T-cell (primary cell): ENCODE measurements at places on chromosomes 5 and 9. TPM values are rescaled to one million over a fixed set of nuclear protein-coding genes. Genes with fewer than 3 reads are reported as not detected.
A peak's percentile ranks its signal among the peaks of the same experiment; 100 is the strongest.

The LCN10 gene
- total RNA-seq: 2.5 TPM

The RELL2 gene
- 26.2 TPM for total RNA-seq

The FAM221B gene
- total RNA-seq: not detected

The GFI1B gene
- total RNA-seq: 0.41 TPM

DNA sequence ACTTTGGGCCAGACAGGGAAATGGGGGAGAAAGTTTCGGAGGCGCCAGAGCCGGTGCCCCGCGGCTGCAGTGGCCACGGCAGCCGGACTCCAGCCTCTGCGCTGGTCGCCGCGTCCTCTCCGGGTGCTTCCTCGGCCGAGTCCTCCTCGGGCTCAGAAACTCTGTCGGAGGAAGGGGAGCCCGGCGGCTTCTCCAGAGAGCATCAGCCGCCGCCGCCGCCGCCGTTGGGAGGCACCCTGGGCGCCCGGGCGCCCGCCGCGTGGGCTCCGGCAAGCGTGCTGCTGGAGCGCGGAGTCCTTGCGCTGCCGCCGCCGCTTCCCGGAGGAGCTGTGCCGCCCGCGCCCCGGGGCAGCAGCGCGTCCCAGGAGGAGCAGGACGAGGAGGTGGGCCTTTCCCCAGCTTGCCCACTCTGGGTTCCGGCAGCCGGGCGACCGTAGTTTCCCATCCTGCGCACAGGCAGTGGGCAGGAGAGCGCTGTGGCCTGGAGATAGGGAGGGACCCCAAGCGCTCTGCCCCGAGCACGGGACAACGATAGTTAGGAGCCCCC is 516 bp downstream of the MAST4 start:
- no peak overlapping the region for H3K27ac ChIP-seq
- H3K4me3 ChIP-seq: peak overlapping the region; percentile 88
- no peaks in the 10 kb centered on the region for H3K27me3 ChIP-seq

The LCN1 gene
- total RNA-seq: not detected

GRCh38 chr9:68619072-68619471 is 78.4 kb upstream of the TMEM252 start:
- no peaks in the 10 kb centered on the region for H3K36me3 ChIP-seq
- DNase-seq: no peak
- no peaks in the 10 kb centered on the region for H3K27me3 ChIP-seq
- no peaks in the 10 kb centered on the region for H3K4me1 ChIP-seq

DNA sequence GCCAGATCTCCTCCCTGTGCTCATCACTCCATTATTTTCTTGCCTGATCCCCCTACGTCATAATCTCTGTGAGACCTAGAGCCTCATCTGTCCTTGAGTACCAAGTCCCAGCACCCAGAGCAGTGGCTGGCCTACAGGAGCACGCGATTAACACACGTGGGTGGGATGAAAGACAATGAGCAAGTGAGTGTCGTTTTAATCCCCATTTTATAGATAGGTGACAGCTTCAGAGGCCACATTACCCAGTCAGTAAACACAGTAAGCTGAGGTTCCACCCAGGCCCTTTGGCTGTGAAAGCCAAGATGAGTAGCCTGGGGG is 17.3 kb downstream of the TRUB2 start:
- no peak overlapping the region for H3K4me3 ChIP-seq
- H3K36me3 ChIP-seq: peaks cover 13% of the 10 kb centered on the region
- no peaks in the 10 kb centered on the region for H3K27me3 ChIP-seq
- H3K27ac ChIP-seq: no peak overlapping the region
- DNase-seq: no peak

The CARD9 gene
- 0.92 TPM for total RNA-seq

GRCh38 chr5:39370555-39371366 is 6.5 kb upstream of the C9 start:
- no peaks in the 10 kb centered on the region for H3K27me3 ChIP-seq
- H3K4me1 ChIP-seq: no peaks in the 10 kb centered on the region
- H3K4me3 ChIP-seq: no peak overlapping the region
- DNase-seq: no peak
- no peak overlapping the region for H3K27ac ChIP-seq

DNA sequence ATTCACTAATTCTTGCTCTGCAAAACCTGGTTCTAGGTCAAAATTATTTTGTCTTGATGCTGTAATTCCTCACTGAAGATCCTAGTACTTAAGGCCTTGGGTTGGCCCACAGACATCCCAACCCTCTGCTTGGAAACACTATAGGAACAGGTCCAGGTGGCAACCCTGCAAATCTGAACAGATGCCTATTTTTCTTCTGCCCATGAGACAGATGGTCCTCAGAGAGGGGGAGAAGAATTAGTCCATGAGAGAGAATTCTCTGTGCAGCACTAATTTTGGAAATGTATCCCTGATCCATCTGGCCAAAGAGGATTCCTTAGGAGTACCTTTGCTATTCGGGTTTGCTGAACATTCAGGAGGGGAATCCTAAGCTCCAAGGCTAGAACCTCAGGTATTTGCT is 156.3 kb downstream of the ELAVL2 start:
- H3K36me3 ChIP-seq: no peaks in the 10 kb centered on the region
- no peak for DNase-seq
- no peaks in the 10 kb centered on the region for H3K27me3 ChIP-seq
- no peaks in the 10 kb centered on the region for H3K4me1 ChIP-seq
- no peak overlapping the region for H3K27ac ChIP-seq
- no peak overlapping the region for H3K4me3 ChIP-seq

The PRLR gene
- total RNA-seq: 0.23 TPM

The CARTPT gene
- not detected for total RNA-seq

The KLHL9 gene
- 26.0 TPM for total RNA-seq

GRCh38 chr9:136671646-136672430 is 9.1 kb downstream of the EGFL7 start:
- H3K4me3 ChIP-seq: no peak overlapping the region
- peaks cover 2% of the 10 kb centered on the region for H3K4me1 ChIP-seq
- no peak for DNase-seq
- H3K27me3 ChIP-seq: peaks cover 37% of the 10 kb centered on the region
- no peaks in the 10 kb centered on the region for H3K36me3 ChIP-seq

GRCh38 chr5:120874081-120874862 is 410.2 kb downstream of the PRR16 start:
- no peaks in the 10 kb centered on the region for H3K4me1 ChIP-seq
- no peak overlapping the region for H3K27ac ChIP-seq
- no peaks in the 10 kb centered on the region for H3K27me3 ChIP-seq
- H3K4me3 ChIP-seq: no peak overlapping the region

DNA sequence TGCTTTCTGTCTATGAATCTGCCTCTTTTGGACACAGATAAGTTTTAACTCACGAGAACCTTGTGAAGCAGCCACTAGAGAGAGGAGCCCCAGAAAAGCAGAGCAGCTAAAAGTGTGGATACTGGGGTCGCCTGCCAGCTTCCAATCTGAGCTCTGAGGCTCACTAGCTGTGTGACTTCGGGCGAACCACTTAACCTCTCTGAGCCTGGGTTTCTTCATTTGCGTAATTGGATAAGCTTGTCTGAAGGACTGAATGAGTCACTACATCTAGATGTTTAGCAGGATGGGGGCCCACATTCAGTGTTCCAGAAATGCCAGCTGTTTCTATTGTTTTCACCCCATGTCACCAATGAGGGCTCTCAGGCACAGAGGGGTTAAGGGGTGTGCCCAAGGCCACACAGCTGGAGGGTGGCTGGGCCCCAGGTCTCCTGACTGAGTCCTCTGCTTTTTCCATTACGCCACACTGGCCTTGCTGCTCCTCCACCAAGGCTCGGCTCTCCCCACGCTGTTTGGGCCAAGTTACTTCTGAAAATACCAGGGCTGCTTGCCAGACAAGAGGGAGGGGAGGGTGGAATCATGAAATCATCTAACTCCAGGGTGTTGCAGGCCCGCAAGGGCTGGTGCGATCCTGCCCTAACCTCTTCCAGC is 36.2 kb downstream of the SH3PXD2B start:
- DNase-seq: no peak
- no peak overlapping the region for H3K27ac ChIP-seq
- H3K27me3 ChIP-seq: peaks cover 34% of the 10 kb centered on the region
- H3K4me1 ChIP-seq: no peaks in the 10 kb centered on the region
- no peaks in the 10 kb centered on the region for H3K36me3 ChIP-seq

The ELAVL2 gene
- not detected for total RNA-seq

The PCDHB9 gene
- total RNA-seq: not detected

DNA sequence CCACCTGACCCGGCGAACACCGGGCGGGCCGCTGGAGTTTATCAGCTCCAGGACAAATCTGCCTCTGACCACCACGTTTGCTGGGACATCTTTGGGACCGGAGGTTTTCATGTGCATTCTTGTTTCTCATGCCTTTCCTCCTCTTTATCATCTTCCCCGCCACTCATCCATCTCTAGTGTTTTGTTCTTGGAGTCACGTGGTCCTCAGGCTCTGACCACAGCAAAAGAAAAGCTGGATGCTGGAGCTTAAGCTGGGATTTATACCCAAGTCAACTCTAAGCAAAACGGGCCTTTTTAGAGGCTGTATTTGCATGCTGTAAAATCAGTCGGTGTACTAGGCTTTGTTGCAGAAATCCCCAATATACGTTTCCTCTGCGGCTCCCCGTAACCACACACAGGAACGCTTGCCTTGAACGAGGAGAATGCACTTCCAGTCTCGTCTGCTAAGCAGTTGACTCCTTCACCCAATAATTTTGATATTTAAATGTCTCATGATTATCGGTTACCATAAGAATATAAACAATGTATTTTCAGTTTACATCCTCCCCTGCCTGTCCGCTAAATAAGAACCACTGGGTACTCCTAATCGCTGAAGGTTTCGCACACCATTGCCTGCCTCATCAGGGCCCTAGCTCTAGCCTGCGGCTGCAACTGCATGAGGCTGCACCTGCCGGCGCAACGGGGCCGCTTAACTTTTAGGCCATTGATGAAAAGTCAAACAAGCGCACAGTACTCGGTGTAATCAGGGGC is 560 bp upstream of the NDUFS6 start:
- no peaks in the 10 kb centered on the region for H3K27me3 ChIP-seq
- H3K36me3 ChIP-seq: peaks cover 48% of the 10 kb centered on the region
- peak overlapping the region; percentile 69 for H3K27ac ChIP-seq
- H3K4me3 ChIP-seq: peak overlapping the region; percentile 95
- DNase-seq: peak; percentile 65

The SWI5 gene
- 9.4 TPM for total RNA-seq
